ENCODE measurements at places on chromosomes 7 and 10.

DNA sequence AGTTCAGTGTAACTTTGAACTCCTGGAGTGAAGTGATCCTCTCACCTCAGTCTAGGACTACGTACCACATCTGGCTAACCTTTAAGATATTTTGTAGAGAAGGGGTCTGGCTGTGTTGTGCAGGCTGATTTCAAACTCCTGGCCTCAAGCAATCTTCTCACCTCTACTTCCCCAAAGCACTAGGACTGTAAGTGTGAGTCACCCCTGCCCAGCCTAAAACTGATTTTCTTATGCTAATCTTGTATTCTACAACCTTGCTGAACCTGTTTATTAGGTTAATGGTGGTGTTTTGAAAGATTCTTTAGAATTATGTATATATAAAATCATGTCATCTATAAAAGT, 58.0 kb downstream of the LCOR start:
- peak; percentile 12 for DNase-seq

GRCh38 chr10:3173171-3173878, 743 bp upstream of the PITRM1 start:
- DNase-seq = no peak

GRCh38 chr10:61869774-61870525, 31.5 kb upstream of the ARID5B start:
- no peak for DNase-seq

GRCh38 chr10:30029164-30029871, 30.1 kb downstream of the JCAD start:
- DNase-seq = no peak

DNA sequence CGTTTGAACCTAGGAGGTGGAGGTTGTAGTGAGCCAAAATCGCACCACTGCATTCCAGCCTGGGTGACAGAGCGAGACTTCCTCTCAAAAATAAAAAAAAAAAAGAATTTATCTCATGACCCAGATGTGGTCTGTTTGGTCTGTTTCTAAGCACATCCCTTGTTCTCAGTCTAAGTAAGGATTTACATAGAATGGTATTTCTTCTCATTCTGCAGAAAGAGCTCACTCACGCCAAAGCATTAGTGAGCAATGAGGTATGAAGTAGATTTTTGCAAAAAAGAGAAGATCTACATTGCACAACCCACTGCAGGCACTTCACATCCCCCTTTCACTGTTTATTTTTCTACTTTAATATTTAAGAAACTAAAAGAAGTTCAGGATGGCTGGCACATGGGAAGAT, 76.5 kb upstream of the FGL2 start:
- peak; percentile 10 for DNase-seq

- no peak for DNase-seq
Measured at GRCh38 chr7:148505645-148506375, 84.8 kb upstream of the C7orf33 start.

- DNase-seq = no peak
Measured at GRCh38 chr10:64219271-64220025, 698.2 kb downstream of the REEP3 start.

DNA sequence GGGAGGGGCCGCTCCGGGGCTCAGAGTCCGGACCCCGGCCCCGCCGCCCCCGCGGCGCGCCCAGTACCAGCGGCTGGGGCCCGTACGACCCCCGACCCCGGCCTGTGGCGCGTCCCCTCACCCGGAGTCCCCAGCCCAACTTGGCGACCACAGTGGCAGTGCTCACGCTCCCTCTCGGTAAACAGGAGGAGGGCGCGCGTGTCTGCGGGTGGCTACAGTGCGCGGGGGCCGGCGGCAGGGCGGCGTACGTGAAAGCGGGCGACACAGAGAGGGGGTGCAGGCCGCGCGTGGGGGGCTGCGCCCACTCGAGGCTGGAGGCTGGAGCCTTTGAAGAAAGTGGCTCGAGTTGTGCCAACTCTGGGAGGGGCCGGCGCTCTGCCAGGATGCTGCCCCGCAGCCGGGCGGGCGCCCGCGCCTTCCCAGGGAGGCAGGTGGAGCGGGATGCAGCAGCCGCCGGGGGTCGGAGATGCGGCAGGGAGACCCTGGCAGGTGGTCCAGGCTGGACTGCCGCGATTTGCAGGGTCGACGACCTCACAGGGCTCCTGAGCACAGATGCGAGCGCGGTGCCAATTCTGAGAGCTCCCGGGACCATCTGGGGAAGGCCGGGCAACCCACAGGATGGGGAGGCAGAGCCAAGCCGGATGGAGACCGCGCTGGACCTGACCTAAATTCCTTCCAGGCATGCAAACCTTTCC, 655 bp downstream of the PTPRE start:
- DNase-seq = peak; percentile 30

GRCh38 chr7:66150471-66150870, 35.8 kb downstream of the CRCP start:
- no peak for DNase-seq

DNA sequence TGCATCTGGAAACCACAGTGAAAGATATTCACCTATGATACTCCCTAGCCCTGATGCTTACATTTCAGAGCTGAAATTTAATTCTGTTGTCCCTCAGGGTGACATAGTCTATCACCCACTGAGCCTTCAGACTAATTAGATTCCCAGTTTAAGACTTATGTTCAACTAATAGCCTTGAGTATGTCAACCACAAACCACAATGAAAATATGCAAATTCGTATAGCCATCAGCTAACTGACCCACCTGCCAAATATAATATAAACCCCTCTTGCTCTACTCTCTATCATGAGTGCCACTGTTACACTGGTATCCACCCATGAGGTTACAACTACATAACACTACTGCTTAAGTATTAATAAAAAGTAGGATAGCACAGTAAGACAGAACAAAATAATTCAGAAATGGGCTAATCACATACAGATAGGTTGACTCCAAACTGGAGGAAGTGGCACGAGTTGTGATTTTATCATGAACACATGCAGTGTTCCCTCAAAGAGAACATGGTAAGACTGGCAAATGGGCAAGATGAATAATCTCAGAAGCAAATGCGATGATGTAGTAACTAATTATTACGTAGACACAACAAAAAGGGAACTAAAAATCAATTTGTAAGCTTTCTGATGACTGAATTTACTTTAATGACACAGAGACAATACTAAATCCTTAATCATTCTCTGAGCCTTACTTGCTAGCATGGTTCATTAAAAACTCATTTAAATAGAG, 290.6 kb downstream of the PARD3 start:
- no peak for DNase-seq

DNA sequence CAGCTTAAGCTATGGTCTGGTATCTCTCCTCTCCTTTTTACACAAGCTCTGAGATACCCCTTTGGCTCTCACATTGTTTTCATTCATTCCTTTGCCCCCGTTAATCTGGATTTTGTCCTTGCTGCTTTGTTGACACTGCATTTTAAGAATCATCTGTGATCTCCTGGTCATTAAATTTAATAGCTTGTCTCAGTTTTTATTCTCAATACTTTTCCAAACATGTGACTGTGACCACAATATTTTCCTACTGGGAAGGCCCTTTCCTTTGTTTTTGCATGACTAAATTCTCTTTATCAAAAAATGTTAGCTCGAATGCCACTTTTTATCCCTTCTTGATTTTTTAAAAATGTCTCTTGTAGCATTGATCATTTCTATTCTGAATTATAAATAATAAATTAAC, 171.2 kb downstream of the SUGCT start:
- no peak for DNase-seq

GRCh38 chr7:158362001-158362400, 225.6 kb downstream of the PTPRN2 start:
- DNase-seq = no peak

GRCh38 chr10:59793919-59794318, 40.7 kb upstream of the MRLN start:
- no peak for DNase-seq

DNA sequence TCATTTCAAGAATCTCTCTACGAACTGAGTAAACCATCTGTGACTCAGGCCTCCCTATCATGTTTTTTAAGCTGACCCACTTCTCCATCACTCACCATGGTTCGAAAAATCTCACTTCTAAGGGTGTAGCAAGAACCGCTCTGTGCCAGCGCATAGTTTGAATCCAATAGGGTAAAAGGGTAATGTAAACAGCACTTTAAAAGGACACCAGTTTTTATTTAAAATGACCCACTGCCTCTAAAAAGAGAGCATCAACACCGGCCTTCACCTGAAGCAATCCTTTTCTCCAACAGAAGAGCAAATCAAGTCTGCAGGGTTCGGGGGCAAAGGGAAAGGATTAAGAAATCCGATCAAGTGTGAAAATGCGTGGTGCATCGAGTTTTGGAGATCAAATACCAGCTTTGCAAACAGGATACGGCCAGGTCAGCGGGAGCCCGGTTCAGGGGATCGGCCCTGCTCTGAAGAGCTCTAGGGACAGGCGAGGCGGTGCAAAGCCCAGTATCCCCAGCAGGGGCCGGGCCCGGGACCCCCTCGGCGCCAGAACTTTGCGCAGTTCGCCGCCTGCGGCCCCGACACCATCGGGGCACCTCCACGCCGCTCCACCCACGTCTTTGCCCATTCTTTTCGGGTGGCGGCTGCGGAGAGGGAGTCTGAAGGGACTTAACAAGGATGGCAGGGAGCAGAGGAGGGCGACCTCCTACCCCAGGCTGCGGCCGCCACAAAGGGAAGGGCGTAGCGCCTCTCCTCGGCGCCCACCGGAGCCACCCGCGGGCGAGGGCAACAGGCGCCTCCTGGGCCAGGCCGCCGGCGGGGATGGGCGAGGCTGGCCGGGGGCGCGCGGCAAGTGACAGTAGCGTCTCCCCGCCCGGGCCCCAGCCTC, 842 bp downstream of the NMT2 start:
- peak; percentile 24 for DNase-seq

DNA sequence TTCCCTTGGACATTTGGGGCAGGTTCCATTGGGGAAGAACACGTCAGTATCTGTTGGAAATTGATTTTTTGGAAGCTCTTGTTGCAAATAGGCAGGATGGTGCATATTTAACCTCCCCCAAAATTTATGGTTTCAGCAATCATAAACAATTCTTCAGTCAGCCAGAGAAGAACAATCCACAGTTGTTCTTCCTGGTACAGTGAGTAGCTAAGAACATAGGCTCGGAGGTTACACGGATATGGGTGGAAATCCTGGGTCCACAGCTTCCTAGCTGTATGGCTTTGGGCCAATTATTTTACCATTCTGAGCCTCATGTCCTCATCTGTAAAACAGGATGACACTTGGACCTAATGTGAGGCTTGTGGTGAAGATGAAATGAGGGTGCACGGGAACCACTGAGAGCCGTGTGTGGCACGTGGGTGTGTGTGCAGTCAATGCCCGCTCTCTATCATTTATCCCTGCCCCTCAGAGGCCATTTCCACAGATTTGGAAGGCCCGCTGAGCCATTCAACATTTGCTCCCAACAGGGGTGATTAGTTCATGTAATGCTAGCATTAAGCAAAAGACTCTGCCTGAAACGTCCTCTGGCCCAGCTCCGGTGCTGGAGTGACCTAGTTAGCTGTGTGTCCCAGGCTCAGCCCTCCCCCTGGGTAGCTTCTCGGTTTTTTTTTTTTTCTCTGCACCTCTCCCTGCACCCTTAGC, 9.7 kb downstream of the CAMK1D start:
- DNase-seq = no peak

DNA sequence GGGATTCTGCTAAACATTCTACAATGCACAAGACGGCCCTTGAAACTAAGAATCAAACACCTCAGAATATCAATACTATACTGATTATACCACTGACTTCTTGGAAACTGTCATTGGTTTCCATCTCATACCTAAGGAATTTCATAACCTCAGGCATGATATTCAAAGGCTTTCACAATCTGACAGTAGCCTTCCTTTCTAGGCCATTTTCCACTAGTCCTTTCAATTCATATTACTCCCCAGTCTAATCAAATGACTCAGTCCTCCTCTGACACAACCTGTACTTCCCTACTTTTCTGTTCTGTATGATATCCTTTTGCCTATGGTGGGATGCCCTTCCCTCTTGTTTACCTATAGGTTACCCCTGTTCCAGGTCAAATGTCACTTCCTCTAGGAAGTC, 48.3 kb downstream of the CSTF2T start:
- DNase-seq = no peak

GRCh38 chr7:132533916-132534315, 42.4 kb downstream of the PLXNA4 start:
- DNase-seq = peak; percentile 17

DNA sequence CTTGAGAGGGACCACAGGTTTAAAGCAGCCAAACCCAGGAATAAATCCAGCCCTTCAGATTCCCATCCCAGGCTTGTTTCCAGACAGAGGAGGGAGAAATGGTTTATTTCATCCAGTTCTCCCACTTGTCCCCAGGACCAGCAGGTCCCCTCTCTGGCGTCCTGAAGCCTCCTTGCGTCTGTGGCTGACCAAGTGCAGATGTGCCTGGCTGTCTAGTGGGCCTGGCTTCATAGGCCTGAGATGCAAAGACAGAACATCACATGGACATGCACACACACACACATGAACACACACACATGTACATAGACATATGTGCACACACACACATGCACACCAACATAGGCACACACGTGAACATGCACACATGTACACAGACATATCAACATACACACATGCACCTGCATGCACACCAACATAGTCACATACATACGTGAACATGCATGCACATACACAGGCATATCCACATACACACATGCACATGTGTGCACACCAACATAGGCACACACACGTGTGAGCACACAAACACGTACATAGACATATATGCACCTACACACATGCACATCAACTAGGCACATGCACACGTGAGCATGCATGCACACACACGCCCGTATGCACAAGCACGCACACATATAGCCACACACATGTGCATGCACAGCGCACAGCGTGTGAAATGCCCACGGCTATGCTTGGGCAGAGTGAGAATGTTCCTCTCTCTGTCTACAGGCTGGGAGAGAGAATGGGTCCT, 10.7 kb downstream of the FOXL3 start:
- DNase-seq = no peak

DNA sequence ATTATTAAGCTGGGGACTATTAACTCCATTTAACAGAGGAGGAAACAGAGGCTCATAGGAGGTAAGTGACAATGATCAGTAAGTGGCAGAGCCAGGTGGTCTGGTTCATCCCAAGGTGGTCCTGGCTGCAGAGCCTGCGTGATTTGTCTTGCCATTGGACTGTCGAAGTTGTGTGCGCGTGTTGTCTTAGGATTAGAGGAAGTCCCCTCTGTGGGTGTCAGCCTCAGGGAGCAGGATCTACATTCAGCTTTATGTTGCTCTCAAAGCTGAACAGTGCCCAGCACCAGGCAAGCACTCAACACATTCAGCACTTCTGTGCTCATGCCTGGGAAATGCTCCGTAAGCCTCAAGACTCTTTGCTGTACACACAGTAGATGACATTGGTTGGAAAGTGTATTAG, 139.5 kb downstream of the HERPUD2 start:
- no peak for DNase-seq

DNA sequence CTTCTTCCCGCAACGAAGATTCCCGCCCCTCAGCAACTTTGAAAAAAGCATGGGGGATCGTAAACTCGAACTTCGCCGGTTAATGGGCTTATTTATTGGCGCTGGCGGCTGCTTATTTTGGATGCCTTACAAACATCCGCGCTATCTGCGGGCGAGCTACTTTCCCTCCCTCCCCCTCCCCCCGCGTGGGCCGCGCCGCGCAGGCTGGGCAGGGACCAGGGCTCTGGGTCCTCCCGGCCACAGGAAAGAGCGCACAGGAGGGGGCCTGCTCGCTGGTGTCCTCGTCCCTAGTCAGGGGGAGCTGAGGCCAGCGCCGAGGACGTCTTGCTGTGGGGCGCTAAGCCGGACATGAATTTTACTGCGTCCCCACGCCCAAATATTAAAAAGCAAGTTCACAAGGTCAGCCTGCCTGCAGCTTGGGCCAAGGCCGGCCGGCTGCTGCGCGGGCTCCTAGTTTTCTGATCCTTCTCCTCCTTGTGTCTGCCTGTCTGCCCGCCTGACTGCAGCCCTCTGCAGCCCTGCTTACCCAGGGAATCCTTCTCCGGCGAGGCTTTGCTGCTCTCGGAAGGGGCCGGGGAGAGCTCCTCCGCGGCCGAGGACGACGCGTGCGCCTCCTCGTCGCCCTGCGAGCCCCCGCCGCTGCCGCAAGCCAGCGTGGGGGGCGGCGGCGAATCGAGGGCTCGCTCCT, 1.2 kb downstream of the HOXA10 start:
- no peak for DNase-seq

Data from CD14-positive monocyte (primary cell).